ENCODE measurements at places on chromosomes 12 and 14.

DNA sequence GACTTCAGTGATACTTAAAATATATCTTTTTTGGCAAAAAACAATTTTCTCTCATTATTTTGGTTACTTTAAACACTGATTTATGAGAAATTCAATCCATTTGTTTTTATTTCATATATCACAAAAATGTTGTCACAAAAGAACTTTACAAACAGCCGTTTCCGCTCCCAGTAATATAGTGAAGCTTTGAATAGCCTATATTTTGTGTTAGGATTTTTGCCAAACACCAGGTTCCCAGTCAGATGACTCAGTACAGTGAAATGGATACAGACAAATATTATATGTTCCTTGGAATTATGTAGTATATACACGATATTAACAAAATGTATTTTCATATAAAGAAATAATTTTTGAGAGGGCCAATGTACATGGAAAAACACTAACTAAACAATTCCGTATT, 411.1 kb downstream of the CCER1 start:
- DNase-seq = no peak

DNA sequence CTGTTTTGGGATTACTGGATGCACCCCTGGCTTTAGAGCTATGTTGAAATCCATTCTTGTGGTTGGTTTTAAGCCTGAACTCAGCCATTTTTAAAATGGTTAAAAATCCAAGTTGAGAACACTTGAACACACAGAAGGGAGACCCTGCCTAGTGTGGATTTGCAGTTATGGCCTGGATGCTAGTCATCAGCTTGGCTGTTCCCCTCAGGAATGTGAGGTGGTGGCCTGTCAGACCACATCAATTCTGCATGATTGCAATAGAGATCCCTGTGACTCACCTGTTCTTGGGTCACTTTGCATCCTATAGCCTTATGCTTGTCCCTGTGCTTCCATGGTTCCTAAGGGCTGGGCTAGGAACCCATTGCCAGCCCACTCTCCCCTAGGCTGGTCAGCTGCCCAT, 454.1 kb downstream of the ATP23 start:
- DNase-seq = no peak

DNA sequence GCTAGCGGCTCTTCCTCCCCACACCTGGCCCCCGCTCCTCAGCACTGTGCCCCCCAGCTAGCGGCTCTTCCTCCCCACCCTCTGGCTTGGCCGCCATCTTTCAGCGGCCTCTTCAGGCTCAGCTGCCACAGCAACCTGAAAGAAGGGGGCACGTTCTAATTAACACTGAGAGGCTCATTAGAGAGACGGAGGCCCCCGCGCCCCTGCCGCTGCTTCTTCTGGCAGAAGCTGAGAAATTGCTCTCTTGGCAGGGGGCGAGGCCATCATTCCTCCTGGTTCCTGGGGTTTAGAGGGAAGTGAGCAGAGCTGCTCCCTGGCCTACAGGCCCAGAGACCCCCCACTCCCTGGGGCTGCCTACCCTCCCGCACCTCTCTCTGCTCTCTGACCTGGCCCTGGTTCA, 64.4 kb downstream of the IQSEC3 start:
- no peak for DNase-seq

- no peak for DNase-seq
These were observed 62.1 kb upstream of the MAP1LC3B2 start for GRCh38 chr12:116497051-116497591.

- DNase-seq = no peak
These were observed 58.8 kb upstream of the DYNC1H1 start for GRCh38 chr14:101905614-101906013.

- no peak for DNase-seq
These were observed 101.8 kb downstream of the CMKLR1 start for GRCh38 chr12:108237272-108237671.

GRCh38 chr14:96826818-96827217, 29.6 kb downstream of the VRK1 start:
- no peak for DNase-seq

DNA sequence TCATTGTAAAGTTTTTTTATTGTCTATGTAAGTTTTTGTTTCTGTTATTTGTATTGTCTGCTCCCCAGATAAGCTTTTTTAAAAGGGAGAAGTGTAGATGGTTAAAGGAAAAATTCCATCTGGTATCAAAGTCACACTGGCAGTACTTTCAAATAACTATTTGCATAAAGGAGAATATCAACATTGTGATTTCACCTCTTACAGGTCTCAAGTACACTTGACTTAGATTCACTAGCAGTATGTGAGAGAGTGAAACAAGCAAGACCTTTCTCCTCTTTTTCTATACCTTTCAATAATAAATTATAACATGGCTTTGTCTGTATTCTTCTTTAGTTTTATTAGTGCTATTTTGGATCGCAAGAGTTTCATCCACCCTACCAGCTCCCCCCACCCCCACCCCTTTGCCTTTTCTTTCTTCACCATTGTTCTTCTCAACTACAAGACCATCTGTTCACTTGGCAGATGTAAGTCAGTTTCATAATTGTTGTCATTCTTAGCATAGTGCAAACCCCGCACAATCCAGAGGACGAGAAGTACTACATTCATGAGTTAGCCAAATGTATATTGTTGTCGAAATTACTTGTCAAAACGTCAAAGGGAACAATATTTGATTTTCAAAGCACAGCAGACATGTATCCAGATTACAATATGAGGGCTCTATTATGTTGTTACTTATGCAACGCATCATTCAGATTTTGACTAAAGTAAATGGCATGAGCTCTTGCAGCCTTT, 602.7 kb upstream of the FLRT2 start:
- DNase-seq = no peak

DNA sequence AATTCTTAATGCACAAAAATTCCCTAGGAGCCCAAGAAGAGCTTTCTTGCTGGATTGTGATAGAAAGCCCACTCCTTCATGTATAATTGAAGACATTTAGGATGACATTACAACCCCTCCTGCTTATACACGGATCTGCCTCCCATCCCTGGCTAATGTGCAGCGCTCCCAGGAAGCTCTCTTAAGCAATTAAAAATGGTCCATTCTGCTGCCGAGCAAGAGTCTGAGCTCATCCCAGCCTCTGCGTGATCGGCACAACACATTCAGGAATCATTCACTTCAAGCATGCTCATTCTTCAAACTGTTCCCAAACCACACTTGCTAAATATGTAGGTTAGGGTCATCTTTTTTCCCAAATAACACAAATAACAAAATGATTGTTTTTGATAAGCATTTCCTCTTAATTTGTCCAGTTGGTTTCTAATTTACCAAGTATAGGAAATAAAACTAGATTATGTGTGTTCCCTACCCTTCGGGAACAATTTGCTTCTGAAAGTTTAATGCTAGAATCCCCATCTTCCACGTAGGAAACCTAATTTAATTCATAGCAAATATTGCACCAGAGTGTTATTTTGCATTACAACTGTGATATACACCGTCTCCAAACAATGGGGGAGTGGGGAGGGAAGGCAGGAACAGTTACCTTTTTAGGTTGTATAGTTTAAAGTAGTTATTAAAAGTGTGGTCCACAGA, 17.3 kb upstream of the TMEM233 start:
- DNase-seq = no peak

DNA sequence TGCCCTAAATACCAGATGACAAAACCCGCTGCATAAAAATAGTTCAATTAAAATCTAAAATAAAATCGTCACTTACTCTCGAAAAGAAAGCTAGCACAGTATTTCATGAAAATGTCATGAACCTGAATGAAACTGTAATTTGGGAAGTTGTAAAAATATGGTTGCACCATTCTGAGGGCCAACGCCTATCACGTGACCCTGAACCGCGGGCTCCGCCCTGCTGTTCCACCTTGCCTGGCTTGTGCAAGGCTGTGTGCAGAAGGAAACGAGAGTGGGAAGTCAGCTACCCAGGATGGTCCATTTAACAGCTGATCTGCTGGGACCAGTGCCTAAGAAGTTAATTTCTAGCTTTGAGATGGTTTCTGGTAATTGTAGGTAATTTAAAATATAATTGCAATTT, 91.7 kb upstream of the BMP4 start:
- DNase-seq = no peak

GRCh38 chr12:6978188-6978587, 7.5 kb downstream of the EMG1 start:
- DNase-seq = no peak

DNA sequence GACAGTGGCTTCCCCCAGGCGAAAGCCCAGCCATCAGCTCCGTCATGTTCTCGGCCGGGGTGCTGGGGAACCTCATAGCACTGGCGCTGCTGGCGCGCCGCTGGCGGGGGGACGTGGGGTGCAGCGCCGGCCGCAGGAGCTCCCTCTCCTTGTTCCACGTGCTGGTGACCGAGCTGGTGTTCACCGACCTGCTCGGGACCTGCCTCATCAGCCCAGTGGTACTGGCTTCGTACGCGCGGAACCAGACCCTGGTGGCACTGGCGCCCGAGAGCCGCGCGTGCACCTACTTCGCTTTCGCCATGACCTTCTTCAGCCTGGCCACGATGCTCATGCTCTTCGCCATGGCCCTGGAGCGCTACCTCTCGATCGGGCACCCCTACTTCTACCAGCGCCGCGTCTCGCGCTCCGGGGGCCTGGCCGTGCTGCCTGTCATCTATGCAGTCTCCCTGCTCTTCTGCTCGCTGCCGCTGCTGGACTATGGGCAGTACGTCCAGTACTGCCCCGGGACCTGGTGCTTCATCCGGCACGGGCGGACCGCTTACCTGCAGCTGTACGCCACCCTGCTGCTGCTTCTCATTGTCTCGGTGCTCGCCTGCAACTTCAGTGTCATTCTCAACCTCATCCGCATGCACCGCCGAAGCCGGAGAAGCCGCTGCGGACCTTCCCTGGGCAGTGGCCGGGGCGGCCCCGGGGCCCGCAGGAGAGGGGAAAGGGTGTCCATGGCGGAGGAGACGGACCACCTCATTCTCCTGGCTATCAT, 663 bp downstream of the PTGER2 start:
- peak; percentile 77 for DNase-seq

DNA sequence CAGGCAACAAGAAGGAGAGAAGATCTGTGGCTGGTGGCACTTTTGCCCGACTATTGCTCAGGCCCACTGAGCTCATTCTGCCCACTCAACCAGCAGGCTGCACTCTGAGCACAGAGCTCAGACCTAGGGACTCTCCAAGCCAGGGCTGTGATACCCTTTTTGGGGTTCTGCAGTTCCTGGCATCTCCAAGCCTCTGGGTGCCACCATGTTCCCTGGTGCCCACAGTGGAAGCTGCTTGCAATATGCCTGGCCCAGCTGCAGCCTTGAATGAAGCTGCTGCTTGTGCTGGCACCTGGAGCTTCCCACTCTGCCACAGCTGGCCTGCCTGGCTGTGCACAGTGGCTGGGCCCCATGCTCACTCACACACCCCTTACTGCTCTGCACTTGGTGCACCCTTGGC, 236.1 kb downstream of the ADGRD1 start:
- no peak for DNase-seq

DNA sequence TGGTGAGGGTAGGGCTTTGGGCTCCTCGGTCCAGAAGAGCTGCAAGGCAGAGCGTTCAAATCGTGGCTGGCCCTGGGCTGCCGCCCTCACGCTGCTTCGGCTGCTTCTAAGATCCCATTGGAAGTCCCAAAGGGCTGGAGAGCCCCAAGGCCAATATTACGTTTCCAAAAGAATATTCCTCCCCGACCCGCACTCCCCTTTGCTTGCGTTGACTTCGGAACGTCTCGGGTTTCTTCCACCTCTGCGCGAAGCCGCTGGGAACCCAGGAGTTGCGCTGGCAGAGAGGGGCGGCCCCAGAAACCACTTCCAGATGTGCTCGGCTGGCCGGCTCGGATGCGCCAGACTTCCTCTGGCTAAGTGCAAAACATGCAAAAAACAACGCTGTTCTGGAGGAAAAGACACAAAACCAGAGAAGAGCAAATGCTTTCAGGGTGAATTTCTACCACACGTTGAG, at the start of gene GLT8D2:
TSS of gene GLT8D2 (minus strand) at position 285 of the 454 bp plus-strand sequence. CDS start 30,539 bp downstream, outside the sequence.
- DNase-seq = no peak

DNA sequence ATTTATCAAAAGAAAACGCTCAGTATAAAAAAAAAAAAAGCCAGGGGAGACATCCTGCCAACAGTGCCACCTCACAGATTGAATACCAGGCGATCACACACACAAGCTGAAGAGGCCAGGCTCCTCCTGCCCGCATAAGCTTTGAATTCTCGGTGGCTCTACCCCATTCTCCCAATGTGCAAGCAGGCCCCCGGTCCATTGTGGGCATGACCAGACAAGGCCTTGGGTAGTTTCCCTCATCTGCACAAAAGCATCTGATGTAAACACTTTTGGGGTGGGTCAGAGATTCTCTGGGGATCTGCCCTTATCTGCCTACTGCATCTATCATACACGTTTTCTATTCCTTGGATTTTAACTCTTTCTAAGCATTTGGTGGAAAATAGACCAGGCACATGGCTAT, 16.2 kb downstream of the KLRF2 start:
- DNase-seq = no peak

DNA sequence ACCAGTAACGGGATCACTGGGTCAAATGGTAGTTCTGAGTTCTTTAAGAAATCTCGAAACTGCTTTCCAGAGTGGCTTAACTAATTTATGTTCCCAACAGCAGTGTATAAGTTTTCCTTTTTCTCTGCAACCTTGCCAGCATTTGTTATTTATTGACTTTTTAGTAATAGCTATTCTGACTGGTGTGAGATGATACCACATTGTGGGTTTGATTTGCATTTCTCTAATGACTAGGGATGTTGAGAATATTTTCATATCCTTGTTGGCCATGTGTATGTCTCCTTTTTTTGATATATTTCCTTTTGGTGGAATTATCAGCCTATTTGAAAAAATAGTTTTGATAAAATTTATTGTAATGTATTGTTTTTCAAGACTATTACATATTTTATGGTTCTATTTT, 701.2 kb upstream of the FBXO33 start:
- no peak for DNase-seq

GRCh38 chr12:101607894-101608293, 13.1 kb downstream of the MYBPC1 start:
- no peak for DNase-seq

- peak; percentile 89 for DNase-seq
These were observed at the start of gene UNC119B for GRCh38 chr12:120710031-120710804. TSS of gene UNC119B (plus strand) at chr12:120710458. CDS start at chr12:120710475, 17 bp downstream.

GRCh38 chr12:34358198-34358597, 335.9 kb downstream of the ALG10 start:
- DNase-seq = no peak

GRCh38 chr14:30445011-30445793, 113.8 kb upstream of the G2E3 start:
- no peak for DNase-seq

DNA sequence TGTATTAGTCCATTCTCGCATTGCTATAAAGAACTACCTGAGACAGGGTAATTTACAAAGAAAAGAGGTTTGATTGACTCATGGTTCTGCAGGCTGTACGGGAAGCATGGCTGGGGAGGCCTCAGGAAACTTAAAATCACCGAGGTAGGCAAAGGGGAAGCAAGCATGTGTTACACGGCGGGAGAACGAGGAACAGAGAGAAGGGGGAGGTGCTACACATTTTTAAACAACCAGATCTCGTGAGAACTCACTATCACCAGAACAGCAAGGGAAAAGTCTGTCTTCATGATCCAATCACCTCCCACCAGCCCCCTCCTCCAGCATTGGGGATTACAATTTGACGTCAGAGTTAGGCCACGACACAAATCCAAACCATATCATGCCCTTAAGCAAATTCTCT, 13.3 kb upstream of the MAX start:
- no peak for DNase-seq

- no peak for DNase-seq
These were observed 129.9 kb upstream of the PDZRN4 start for GRCh38 chr12:41058266-41058665.

All from activated CD8-positive, alpha-beta memory T cell treated with anti-CD3 and anti-CD28 coated beads, Interleukin-2, amount 50 U/mL, for 48 hours (primary cell).